CD4-positive, alpha-beta T cell treated with Interleukin-17A for 1 hour (primary cell): ENCODE measurements at places on chromosomes 1 and 21.
A peak's percentile ranks its signal among the peaks of the same experiment; 100 is the strongest.

GRCh38 chr1:3249631-3250501 lies 180.9 kb downstream of the PRDM16 start:
- DNase-seq: no peak

DNA sequence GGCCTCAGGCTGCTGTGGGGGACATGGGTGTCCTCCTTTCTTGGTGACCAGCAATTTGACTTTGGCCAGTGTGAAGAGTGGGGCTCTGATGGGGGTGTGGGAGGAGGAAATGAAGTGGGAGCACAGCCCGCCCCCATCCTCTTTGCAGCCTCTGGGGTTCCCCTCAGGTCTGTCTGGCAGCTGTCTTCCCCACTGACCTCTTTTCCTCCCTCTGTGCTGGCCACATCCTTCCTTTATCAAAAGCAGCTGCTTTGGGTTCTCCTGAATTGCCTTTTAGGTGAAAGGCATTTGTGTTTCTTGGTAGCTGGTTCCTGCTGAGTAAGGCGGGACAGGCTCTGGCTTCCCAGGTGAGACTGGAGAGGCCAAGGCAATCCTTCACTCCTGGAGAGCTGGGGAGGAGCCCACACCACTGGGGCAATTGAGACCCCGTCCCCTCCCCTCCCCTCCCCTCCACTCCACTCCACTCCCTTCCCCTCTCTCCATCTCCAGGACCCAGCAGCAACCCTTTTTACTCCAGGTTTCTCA lies 24.9 kb downstream of the PCAT6 start:
- DNase-seq: peak; percentile 57

DNA sequence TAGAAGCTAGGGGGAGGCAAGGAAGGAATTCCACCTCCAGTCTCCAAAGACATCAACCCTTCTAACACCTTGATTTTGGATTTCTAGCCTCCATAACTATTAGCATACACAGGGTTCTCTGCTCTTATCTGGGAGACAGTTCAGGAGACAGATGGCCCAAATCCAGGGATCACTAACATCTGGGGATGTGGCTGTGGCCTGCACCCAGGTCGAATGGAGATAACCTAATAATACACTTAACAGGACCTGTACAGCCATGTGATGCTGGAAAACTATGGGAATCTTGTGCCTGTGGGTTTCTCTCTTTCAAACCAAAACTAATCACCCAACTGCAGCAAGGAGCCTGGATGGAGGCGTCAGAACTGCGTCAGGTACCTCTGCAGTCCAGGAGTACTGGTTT lies 47.6 kb downstream of the KIAA0319L start:
- DNase-seq: no peak

DNA sequence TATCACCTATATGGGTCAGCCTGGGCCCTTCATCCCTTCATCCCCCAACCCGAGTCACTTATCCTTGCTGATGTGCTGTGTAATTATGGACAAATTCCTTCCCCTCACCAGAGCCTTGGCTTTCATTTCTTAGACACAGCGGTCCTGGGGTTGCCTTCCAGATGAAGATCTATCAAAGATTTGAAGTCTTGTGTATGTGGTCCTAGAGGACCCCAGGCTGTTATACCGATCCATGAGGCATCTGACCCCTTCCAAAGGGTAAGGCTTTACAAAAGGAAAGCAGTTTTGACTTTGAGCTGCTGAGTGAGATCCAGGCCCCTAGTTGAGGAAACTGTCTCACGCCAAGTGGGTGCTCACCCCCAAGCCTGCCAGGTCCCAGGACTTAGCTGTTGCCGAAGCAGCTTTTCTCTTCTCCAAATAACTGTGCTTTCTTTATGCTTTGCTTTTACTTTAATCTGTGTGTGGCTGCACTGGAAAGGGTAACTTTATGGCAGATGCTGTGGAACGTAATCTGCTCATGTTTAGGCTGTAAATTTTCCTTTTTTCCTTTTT lies 37.6 kb downstream of the MAN1C1 start:
- no peak for DNase-seq

GRCh38 chr1:181347495-181348390 lies 135.6 kb upstream of the CACNA1E start:
- no peak for DNase-seq

- no peak for DNase-seq
These were observed 75.8 kb upstream of the FMO3 start for GRCh38 chr1:171014880-171015279.

DNA sequence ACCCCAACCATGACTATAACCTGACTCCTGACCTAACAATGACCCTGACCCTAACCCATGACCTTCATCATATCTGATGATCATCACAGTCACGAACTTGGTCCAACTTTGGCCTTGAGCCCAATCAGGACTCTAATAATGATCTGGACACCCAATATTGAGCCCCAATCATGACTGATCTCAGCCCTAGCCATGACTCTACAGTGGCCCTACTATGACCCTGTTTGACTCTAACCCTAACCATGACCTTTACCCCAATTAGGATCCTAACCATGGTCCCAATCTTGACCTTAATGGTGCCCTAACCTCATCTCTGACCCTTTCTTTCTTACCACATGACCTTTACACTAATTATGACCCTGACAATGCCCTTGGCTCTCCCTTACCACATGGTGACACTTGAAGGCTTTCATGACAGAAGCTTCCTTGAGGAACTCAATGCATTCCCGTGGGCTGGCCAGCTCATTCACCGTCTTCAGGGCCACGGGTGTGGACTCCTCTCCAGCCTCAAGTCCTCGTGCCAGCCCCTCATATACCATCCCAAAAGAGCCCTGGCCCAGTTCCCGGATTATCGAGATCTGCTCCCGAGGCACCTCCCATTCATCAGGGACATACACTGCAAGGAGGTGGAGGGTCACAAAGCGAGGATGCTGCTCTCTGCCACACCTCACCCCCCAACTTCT lies 16.2 kb downstream of the INSRR start:
- no peak for DNase-seq

DNA sequence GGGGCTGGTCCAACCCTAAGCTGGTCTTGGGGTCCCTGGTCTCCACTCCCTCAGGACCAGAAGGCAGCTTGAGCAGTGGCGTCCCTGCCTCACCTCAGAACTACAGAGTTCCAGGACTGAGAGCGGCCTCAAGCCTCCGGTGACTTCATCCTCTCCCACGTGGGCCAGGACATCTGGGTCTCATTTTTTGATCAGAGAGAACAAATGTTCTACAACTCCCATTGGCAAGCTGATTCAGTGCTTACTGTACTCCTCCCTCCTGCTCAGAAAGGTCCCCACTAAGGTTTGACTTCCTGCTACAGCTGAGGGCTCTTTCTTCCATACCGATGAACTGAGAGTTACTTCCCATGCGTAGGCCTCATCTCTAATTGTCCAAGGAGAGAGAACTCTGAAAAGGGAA lies 78.5 kb downstream of the PLXNA2 start:
- DNase-seq: no peak

DNA sequence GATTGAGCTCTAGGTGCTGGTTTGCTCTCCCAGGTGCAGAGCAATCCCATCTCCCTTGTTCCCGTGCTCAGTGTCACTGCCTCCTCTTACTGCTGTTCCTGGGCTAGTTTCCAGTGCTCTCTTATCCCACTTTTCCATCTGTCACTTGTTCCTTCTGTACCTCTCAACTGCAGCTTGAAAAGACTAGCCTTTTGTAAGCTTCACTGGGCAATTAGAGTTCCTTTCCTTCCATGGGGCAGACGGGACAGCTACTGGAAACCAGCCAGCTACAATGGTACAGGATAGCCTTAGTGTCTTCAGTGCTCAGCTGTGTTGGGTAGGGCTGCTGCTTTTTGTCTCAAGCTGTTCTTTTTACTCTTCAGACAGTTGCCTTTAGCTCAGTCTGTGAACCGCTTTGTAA lies 31.6 kb downstream of the AGT start:
- DNase-seq: no peak

DNA sequence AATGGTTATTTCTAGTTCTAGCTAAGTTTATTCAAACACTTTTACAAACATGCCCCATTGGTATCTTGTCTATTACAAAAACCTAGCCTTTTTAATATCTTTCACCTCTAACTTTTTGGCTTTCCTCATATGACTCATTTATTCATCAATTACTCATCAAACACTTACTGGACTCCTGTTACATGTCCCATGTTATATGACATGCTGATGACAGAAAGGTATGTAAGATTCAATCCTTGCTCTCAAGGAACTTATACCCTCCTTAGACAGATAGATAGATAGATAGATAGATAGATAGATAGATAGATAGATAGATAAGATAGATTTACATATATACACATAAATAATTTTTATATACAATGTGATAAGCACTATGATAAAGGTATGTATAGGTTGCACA lies 33.9 kb upstream of the INSL5 start:
- DNase-seq: no peak

GRCh38 chr1:238892612-238893011 lies 493.8 kb upstream of the CHRM3 start:
- no peak for DNase-seq

DNA sequence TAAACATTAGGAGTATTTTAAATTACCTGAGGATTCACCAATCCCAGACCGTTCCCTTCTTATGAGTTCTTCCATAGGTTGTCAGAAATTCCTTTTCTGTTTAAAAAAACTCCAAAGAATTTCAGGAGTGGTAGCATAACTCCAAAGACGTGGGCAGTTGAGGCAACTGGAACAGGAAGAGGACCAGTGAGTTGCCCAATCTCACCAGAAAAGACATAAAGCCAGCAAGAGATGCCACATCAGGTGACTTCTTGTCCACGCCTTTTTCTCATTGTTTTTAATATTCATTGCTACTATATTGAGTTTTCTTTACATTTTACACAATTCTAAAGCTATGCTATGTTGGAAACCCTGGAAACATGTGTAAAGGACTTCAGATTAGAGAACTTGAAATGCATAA lies 88.1 kb upstream of the JAK1 start:
- DNase-seq: no peak

DNA sequence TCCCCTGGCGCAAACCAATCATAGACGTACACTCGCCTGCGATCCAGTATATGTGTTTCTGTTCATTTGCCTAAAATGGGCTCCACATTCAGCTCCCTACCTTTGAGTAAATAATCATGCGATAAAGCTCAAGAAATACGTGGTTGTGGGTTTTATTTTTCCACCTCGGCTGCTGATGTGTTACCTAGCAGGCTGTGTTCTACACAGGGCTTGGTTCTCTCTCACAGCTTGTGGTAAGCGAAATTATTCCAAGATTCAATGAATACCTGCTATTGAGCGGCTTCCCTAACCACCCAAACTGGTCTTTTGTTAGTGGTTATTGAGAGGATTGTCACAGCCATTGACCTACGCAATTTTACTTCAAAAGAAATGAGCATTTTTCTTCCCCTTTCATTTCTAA lies 180.2 kb downstream of the PBX1 start:
- DNase-seq: no peak

DNA sequence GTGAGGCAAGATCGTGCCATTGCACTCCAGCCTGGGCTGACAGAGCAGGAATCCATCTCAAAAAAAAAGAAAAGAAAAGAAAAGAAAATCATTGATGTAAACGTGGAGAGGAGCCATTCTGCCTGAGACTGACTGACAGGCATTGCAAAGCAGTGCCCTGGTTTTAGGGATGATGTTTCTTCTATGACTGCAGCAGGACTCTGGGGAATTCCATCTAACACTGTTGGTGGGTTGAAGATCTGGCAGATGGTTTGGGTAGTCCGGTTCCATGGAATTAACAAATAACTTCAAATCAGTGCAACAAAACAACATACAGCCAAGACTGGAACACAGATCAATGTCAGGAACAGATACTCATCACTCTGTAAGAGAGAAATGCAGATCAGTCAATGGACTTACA lies 17.8 kb upstream of the LAMC2 start:
- no peak for DNase-seq

DNA sequence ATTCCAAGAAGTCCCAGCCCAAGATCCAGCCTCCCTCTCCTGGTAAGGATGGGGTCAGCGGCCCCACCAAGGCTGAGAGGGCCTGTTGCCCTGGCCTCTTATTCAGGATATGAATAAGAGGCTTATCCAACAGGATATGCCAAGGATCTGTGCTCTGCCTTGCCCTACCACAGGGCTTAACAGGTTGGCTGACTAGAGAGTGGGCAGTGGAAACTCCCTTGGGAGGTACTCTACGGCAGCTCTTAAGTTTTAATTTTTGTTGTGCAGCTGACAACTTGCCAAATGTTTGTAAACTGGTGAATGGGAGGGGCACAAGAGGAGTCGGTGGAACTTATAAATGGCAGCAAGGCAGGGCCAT lies 16.5 kb upstream of the PIGV start:
- no peak for DNase-seq

- DNase-seq: no peak
These were observed 21.1 kb downstream of the TTC13 start for GRCh38 chr1:230957580-230957989.

- DNase-seq: no peak
These were observed 259.1 kb downstream of the NFIA start for GRCh38 chr1:61341426-61341825.

DNA sequence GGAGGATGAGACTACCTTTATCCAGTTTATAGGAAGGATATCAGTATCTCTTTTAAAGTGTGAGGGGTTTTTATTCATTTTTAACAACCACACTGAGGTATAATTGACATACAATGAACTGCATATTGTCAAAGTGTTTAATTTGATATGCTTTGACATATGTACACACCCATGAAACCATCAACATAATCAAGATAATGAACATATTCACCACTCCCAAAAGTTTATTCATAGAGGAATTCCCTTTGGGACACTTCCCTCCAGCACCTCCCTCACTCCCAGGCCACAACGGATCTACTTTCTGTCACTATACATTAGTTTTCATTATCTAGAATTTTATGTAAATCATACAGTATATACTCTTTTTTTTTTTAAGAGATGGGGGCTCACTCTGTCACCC lies 63.4 kb upstream of the MCOLN3 start:
- DNase-seq: no peak

- DNase-seq: no peak
These were observed 3.8 kb downstream of the LRRC3 start for GRCh38 chr21:44458971-44459711.

DNA sequence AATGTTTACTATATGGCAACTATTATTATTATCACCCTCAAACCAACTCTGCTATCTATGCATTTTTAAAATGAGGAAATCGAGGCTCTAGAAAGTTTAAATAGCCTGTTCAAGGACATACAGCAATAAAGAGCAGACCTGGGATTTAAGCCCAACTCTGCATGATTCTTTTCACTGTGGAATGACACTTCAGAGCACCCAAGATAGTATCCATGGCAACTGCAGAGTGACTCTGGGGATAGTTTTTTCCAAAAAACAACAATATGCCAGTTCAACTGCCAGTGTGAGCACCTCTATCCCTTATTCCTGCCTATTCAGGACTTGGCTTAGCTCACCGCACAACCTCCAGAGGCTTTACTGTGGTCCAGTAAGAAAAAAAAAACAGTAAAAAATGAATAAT lies 293.9 kb downstream of the BRINP2 start:
- no peak for DNase-seq

DNA sequence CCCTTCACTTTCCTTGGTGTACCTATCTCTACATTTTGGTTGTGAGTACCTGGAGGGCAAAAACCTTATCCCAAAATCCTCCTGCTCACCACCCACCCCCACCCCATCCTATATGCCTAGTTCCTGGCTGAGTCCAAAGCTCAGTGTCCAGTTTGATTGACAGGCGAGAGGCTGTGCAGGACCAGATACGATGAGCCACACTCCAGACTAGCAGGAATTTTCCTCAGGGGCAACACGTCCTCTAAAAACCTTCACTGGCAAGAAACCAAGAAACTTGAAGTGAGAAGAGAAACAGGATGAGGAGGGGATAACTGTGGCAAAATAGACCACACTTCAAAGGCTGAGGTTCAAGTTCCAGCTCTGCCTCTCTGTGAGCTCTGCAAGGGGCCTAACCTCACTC lies 1.1 kb upstream of the SLAMF8 start:
- DNase-seq: no peak
